ENCODE measurements at places on chromosomes 1 and 21. TPM values are rescaled to one million over a fixed set of nuclear protein-coding genes. Genes with fewer than 3 reads are reported as not detected.

- no peak overlapping the region for H3K4me3 ChIP-seq
- H3K27me3 ChIP-seq: no peaks in the 10 kb centered on the region
- no peak for DNase-seq
Observed at GRCh38 chr21:45802956-45803617, 159.6 kb downstream of the PCBP3 start.

DNA sequence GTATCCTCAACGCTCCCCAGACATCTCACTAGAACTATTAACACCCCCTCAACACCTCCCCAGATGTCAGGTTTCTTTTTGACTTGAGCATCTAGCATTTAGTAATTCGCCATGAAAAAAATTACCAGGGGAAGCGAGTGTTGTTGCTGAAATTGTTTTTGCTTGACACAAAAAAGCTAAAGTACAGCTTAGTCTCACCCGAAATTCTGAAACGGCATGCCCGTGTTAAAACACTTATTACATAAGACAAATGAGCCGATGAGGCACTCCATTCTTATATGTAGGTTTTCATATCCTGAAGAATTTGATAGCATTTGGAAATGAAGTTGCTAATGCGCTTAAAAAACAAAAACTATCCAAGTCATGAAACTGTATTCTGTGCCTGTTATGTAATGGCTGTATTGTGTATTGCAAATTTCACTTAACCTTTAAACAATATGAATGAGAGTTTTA, 1.3 kb upstream of the NRIP1 start:
- H3K27me3 ChIP-seq: no peaks in the 10 kb centered on the region
- peak overlapping the region; percentile 95 for H3K27ac ChIP-seq
- DNase-seq: no peak
- peaks cover 13% of the 10 kb centered on the region for H3K4me1 ChIP-seq

GRCh38 chr1:158053276-158053675, 59.8 kb downstream of the KIRREL1 start:
- H3K36me3 ChIP-seq: no peaks in the 10 kb centered on the region
- H3K27me3 ChIP-seq: no peaks in the 10 kb centered on the region
- H3K4me3 ChIP-seq: no peak overlapping the region
- no peak overlapping the region for H3K27ac ChIP-seq
- H3K4me1 ChIP-seq: no peaks in the 10 kb centered on the region
- DNase-seq: no peak

DNA sequence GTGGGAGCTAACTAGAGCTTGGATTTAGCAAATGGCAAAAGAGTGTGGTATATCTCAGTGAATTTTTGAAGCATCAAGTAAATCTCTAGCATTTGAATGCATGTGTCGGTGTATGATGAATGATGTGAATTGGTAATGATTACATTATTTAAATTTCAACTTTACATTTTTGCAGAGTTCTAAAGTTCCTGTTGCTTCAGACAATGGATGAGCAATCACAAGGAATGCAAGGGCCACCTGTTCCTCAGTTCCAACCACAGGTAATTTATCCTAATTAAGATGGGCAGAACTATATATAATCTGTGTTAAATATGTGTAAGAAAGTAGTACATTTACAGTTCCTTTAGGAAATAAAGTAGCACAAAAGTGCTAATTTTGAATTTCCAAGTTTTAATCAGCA, 75.6 kb downstream of the NEK7 start:
- DNase-seq: no peak
- no peak overlapping the region for H3K27ac ChIP-seq
- no peak overlapping the region for H3K4me3 ChIP-seq
- H3K4me1 ChIP-seq: peaks cover 22% of the 10 kb centered on the region
- H3K36me3 ChIP-seq: no peaks in the 10 kb centered on the region

- peak overlapping the region; percentile 92 for H3K4me3 ChIP-seq
- peaks cover 30% of the 10 kb centered on the region for H3K4me1 ChIP-seq
- no peak for DNase-seq
- H3K27me3 ChIP-seq: no peaks in the 10 kb centered on the region
Observed at GRCh38 chr1:246724731-246725095, 504 bp downstream of the SCCPDH start.

The TRIM45 gene
- 1.9 TPM for polyA plus RNA-seq

The LHX8 gene
- polyA plus RNA-seq: not detected

The SPATA1 gene
- polyA plus RNA-seq: 1.5 TPM

The OR10T2 gene
- polyA plus RNA-seq: not detected

All from stomach (tissue), 19 donors.